ENCODE measurements at places on chromosomes 2 and 18.

GRCh38 chr18:63889626-63890025 lies 2.1 kb downstream of the SERPINB2 start:
- H3K36me3 ChIP-seq, result no peaks in the 10 kb centered on the region
- H3K4me3 ChIP-seq, result no peak overlapping the region
- H3K27ac ChIP-seq, result no peak overlapping the region
- peaks cover 32% of the 10 kb centered on the region for H3K27me3 ChIP-seq
- no peak for DNase-seq

DNA sequence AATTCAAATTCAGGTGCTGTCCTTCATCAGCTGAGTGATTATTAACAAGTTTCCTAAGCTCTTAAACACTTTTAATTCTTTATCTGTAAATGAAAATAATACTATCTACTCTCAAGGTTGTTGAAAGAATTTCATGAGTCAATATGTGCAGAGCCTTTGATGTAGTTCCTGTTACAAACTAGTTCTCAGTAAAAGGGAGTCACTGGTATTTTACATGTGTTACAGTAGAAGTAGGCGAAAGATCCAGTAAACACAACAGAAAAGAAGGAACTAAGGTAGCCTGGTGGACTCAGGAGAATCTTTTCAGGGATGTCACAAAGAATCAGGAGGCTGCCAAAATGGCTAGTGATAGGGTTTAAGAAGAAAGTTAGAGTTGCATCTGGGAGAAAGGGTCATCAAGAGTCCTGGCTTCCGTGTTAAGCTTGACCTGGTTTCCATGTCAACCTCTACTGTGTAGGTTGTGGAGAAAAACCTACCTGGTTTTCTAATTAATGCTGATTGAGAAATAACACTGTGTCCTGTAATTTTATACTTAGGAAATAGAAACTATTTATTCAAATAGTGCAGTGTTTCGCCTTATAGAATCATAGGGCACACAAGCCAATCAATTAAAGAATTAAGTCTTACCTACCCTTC lies 58.3 kb upstream of the TRIB2 start:
- H3K36me3 ChIP-seq, result no peaks in the 10 kb centered on the region
- H3K27me3 ChIP-seq, result no peaks in the 10 kb centered on the region
- H3K4me3 ChIP-seq, result no peak overlapping the region
- H3K27ac ChIP-seq, result no peak overlapping the region
- DNase-seq, result no peak
- H3K4me1 ChIP-seq, result no peaks in the 10 kb centered on the region

DNA sequence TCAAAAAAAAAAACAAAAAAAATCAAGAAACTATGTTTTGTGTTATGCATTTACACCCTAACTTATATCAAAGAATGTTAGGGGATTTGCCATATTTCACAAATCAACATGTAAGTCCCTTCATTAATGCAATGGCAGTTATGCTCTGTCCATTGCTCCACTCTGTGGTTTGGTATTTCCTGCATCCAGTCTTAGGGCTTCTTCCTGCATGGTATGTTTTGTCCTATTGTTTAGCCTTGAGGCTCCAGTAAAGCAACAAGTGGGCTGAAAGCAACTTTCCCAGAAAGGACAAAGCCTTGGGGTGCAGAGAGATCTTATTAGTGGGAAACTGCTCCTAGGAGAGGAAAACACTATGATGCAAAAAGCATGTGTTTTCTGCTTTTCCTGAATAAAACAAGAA lies 474.1 kb downstream of the IRS1 start:
- H3K4me1 ChIP-seq, result no peaks in the 10 kb centered on the region
- DNase-seq, result no peak
- no peaks in the 10 kb centered on the region for H3K36me3 ChIP-seq
- peaks cover 6% of the 10 kb centered on the region for H3K27me3 ChIP-seq
- H3K4me3 ChIP-seq, result no peak overlapping the region

DNA sequence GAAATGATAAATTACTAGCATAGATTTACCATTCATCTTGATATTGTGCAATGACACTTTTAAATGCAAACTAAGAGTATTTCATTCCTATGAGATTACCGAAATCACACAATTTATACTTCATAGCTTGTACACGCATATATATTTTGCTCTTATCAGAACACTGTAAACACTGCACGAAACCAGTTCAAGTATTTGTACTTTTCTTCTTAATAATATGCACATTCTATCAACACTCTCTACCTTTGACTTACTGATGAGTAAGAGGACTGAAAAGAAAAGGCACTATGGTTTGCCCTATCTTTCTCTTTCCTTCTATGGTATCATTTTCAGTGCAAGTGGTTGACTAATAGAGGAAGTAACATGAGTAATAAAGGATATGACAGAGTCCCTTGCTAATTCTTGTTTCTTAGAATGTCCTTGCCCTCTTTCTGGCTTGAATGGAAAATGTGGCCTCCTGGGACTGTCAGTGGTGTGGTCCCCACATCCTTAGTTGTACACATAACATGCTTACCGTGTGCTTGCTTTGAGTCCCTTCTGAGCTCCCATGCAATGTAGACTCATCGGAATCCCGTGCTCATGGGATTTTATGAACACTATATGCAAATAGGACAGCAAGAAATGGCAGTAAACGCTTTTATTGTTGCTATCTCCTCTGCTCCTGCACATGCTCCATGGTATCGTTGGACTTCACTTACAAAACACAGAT lies 363.5 kb upstream of the TNP1 start:
- no peaks in the 10 kb centered on the region for H3K36me3 ChIP-seq
- H3K27ac ChIP-seq, result no peak overlapping the region
- H3K4me1 ChIP-seq, result peaks cover 7% of the 10 kb centered on the region
- no peaks in the 10 kb centered on the region for H3K27me3 ChIP-seq
- no peak overlapping the region for H3K4me3 ChIP-seq
- DNase-seq, result no peak

DNA sequence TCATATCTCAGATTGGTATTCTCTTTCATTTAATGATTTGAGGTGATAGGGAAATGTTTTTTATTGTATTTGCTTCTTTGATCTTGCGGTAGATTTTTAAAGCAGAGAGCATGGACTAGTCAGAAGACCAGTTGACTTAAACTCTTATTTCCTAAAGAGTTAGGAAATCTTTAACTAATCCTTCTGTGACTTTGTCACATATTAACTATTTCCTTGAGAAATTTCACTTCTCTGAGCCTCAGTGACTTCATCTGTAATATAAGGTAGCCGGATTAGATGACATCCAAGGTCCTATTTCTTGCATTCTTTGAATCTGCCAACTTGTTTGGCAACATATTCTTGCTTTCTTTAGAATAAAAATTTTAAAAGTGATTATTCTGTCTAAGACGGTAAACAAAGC lies 55.6 kb downstream of the MTX2 start:
- DNase-seq, result no peak
- no peak overlapping the region for H3K4me3 ChIP-seq
- H3K4me1 ChIP-seq, result no peaks in the 10 kb centered on the region
- H3K36me3 ChIP-seq, result peaks cover 3% of the 10 kb centered on the region

Measured in effector memory CD8-positive, alpha-beta T cell (primary cell).